ENCODE measurements at places on chromosomes 11 and 22. TPM values are rescaled to one million over a fixed set of nuclear protein-coding genes. Genes with fewer than 3 reads are reported as not detected.

The DDTL gene
- total RNA-seq = 3.4 TPM

The LDHAL6A gene
- not detected for total RNA-seq

DNA sequence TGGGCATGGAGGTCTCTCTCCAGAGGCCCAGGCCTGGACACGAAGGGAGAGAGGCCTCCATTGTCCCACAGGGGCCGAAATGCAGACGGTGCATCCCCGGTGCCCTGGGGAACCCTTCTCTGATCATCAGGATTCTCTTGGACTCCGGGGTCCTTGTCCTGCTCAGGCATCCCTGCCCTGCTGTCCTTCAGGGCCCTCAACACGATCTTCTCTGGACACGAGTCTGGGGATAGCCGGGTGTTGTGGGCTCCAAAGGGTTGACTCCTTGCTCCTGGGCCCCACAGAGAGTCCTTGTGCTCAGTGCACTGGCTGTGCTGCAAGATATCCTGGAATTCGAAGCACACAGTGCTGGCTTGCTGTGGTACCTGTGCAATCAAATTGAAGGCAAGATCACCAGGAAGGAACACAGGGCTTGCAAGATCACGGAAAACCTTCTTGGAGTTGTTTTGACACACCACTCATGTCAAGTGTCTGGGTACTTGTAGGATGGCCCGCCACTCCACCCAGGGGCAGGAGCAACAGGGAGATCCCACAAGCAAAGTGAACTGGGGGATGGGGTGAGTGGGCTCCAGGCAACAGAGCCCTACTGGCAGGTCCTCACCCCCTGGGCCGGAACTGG is 61.3 kb upstream of the PRODH start:
- DNase-seq = no peak

- no peak for DNase-seq
These were observed 610 bp upstream of the TEX12 start for GRCh38 chr11:112166562-112166961.

DNA sequence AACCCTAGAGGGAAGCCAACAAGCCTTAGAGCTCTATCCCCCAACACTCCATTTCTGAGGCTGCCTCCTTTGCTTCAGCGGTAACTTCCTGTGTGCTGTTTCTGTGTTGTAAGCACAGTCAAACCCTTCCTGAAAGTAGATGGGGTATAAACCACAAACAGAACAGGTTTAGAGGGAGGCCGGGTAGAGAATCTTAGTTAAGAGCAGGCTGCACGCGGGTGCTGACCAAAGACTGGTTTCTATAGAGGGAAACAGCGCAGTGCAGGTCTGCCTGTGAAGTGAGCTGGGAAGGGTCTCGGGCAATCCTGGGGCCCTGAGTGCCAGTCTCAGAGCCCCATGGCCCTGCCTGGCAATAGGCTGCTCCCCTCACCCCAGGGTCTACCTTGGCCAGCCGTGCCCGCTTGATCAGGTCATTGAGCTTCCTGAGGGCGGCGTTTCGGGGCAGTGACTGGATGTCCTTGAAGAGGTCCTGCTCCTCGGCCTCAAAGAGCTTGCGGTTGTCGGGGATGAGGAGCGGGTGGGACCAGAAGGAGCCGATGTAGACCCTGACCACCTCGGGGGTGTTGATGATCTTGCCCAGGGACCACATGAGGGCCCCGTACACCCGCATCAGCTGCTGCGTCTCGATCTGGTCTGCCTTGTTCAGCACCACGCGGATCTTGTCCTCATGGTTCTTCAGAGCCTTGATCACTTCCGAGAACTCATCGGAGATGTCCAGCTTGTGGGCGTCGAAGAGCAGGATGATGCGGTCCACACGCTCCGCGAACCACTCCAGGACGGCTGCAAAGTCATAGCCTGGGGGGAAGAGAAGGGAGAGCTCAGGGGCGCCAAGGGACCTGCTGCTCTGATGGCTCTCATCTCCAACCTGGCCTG is 15.3 kb upstream of the CDC42BPG start:
- peak; percentile 82 for DNase-seq

GRCh38 chr11:121928597-121929580 is 187.1 kb downstream of the BLID start:
- no peak for DNase-seq

The PDE3B gene
- 96.6 TPM for total RNA-seq

DNA sequence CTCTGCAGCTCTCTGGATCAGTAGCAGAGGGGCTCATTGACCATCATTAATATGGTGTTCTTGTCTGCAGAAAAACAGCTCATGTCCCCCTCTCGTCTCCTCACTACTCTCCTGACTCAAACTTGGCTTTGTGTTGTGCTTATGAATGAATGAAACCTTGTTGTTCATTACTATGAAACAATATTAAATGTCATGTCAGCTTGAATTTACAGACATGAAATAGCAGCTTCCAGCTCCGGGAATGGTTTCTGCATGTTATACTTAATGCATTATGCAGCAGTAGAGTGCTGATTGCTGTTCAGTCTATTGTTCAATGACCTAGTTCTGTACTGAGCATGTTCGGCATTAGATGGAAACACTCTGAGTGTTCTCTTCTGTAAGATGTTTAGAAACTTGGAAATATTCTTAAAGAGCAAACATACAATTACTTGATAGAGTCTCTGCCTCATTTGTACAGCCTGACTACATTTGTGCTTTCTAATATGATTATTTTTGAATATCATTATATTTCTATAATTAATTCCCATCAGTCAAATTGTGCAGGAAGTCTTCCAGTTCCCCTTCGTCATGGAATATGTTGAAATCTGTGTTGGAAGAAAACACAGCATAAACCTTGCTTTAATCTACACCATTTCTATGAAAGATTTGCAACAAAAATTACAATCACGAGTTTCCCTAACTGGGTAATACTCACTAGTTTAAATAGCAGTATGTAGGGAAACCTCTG is 340.4 kb downstream of the SOX6 start:
- DNase-seq = no peak

GRCh38 chr11:73356979-73357860 is 19.0 kb upstream of the RELT start:
- DNase-seq = no peak

GRCh38 chr11:119489087-119489486 is 66.1 kb upstream of the THY1 start:
- no peak for DNase-seq

GRCh38 chr22:35910003-35910769 is 118.4 kb downstream of the RBFOX2 start:
- no peak for DNase-seq

The SERPING1 gene
- total RNA-seq = 0.23 TPM
